ENCODE measurements at places on chromosomes 6 and 20.

DNA sequence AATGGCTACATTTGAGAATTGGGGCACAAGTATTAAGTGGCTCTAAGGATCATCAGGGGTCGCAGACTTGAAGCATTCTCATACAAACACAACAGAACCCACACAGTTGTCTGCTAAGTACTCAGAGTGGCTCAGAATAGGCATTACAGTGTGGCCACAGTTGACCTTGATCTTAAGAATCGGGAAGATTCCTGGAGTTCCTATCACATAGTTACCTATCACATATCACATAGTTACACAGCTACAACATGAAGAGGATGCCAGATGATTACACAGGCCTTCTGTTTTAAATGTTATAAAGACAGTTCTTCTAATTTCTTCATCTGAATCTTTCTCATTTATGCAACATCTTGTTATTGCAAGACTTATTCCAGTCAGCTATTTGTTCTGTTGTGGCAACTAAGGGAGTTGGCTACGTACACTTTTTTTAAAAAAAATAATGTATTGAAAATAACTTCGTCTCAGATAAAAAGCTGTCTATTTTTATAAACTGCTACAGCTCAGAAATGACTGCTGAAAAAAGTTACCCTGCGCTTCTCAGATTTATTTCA lies 129.0 kb downstream of the REV3L start:
- no peak for DNase-seq

- DNase-seq = no peak
Measured at GRCh38 chr20:33944914-33945313, 48.8 kb upstream of the RALY start.

DNA sequence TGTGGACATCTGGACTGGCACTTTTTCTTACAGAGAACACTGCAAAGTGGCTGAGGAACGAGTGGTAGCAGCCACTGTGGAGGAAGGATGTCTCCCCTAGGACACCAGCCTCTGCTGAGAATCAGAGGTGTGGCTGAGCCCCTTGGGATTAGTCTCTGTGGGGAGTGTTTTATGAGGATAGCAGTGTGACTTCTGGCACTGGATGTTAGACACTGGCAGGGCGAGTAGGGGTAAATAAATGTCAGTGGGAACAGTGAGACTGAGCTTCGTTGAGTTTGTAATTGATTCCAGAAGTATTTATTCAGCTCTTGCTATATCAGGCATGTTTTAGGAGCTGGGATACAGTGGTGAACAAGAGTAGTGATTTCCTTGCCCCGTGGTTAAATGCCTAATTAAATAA lies 124.0 kb downstream of the JARID2 start:
- no peak for DNase-seq

DNA sequence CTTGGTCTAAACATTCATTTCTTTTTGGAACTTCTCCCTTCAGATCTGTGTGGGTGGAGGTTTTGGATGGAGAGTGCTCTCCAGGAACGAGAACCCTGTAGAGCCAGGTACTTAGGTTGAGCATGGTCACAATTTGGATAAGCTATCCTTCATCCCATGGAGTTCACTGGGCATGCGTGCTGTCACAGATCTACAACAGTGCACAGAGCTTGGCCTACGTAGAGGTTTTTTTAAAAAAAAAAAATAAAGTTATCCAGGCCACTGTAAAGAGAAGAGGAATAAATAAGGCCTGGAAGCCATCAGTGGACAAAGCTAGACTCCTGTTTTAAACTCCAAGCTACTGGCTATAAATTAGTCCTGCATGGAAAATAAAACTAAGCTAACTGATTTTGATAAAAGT lies 165.6 kb downstream of the SLC24A3 start:
- DNase-seq = no peak

DNA sequence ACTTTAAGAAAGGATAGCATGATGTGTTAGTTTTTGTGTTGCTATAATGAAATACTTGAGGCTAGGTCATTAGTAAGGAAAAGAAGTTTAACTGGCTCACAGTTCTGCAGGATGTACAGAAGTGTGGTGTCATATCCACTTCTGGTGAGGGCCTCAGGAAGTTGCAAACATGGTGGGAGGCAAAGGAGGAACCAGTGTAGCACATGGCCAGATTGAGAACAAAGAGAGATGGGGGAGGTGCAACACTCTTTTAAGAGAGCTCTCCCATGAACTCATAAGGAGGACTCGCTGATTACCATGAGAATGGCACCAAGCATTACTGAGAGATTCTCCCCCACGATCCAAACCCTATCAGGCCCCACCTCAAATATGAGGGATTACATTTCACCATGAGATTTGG lies 265.4 kb downstream of the RIMS1 start:
- DNase-seq = no peak

GRCh38 chr20:3470208-3470626 lies 601 bp upstream of the ATRN start:
- no peak for DNase-seq

Measured in stimulated activated CD4-positive, alpha-beta T cell treated with anti-CD3 and anti-CD28 coated beads, Interleukin-4, amount 100 ng/mL, for 4 hours (primary cell).